ENCODE measurements at places on chromosomes 7 and 10. TPM values are rescaled to one million over a fixed set of nuclear protein-coding genes. Genes with fewer than 3 reads are reported as not detected.

DNA sequence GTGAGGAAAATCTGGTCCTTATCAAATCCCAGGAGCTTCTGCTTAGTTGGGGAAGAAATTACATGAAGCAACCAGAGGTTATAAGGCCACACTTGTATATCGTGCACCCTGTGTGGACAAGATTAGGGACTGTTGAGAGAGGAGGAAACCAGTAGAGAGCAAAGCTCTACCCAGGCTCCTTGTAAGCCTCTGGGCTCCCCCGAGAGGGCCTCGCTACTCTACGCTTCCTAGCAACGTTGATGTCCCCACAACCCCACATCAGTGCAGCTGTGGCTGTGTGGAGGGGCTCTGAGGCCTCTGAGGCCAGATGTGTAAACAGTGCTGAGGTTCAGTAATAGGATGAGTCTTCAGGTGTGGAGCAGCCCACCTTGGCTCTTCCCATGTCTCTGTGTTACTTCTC, 16.0 kb downstream of the HIF1AN start:
- no peaks in the 10 kb centered on the region for H3K27me3 ChIP-seq
- no peak for DNase-seq
- H3K4me1 ChIP-seq: no peaks in the 10 kb centered on the region
- no peak overlapping the region for H3K27ac ChIP-seq
- no peak overlapping the region for H3K4me3 ChIP-seq

- H3K27me3 ChIP-seq: no peaks in the 10 kb centered on the region
- no peaks in the 10 kb centered on the region for H3K36me3 ChIP-seq
- DNase-seq: no peak
- no peak overlapping the region for H3K27ac ChIP-seq
Measured at GRCh38 chr10:48365668-48366067, 59.2 kb downstream of the MAPK8 start.

RSBN1L gene
- 21.9 TPM for total RNA-seq

GRCh38 chr10:46995234-46995633, 84.0 kb downstream of the PTPN20 start:
- H3K4me1 ChIP-seq: no peaks in the 10 kb centered on the region
- H3K4me3 ChIP-seq: no peak overlapping the region
- H3K27ac ChIP-seq: no peak overlapping the region
- peaks cover 3% of the 10 kb centered on the region for H3K27me3 ChIP-seq
- DNase-seq: no peak
- H3K36me3 ChIP-seq: no peaks in the 10 kb centered on the region

HYAL4 gene
- not detected for total RNA-seq

DNA sequence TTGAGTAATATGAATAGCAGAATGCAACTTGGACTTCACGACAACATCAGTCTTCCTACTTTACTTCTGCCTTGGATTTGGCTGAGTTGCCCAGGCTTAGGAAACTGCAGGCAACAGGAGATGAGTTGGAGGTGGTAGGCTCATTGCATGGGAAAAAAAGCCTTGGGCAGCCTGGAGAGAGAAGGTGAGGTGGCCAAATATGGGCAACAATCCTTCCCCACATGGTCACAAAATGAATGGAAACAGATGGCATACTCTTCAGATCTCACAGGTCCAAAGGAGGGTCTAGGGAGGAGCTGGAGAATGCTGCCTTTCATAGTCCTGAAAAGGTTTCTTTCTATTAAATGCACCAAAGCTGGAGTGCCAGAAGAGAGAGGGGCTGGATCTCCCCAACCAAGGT, 128.6 kb upstream of the AOAH start:
- peak overlapping the region; percentile 27 for H3K27ac ChIP-seq
- peaks cover 56% of the 10 kb centered on the region for H3K36me3 ChIP-seq
- no peak overlapping the region for H3K4me3 ChIP-seq
- peaks cover 19% of the 10 kb centered on the region for H3K4me1 ChIP-seq

DNA sequence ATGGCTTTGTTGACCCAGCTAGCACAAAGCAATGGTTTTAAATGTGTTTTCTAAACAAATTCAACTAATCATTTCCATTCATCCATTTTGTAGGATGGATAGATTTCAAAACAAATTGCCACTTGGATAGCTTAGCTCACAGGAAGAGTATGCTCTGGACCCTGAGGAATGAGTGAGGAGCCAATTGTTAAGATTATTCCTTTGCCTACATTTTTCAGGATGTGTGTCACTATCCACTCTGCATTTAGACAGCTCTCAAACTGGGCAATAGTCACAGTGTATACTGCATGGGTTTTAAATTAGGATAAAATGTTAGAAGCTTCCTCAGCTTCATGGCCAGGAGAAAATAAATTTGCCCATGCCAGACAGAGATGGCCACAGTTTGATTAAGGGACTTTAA, 605.6 kb upstream of the TEX47 start:
- no peaks in the 10 kb centered on the region for H3K4me1 ChIP-seq
- H3K36me3 ChIP-seq: no peaks in the 10 kb centered on the region
- no peak overlapping the region for H3K27ac ChIP-seq
- DNase-seq: no peak
- H3K4me3 ChIP-seq: no peak overlapping the region

COL17A1 gene
- total RNA-seq: not detected

- H3K4me3 ChIP-seq: no peak overlapping the region
- DNase-seq: no peak
- H3K27me3 ChIP-seq: peaks cover 3% of the 10 kb centered on the region
- no peaks in the 10 kb centered on the region for H3K36me3 ChIP-seq
- H3K27ac ChIP-seq: no peak overlapping the region
- no peaks in the 10 kb centered on the region for H3K4me1 ChIP-seq
Measured at GRCh38 chr7:88928276-88928675, 132.7 kb upstream of the TEX47 start.

DNA sequence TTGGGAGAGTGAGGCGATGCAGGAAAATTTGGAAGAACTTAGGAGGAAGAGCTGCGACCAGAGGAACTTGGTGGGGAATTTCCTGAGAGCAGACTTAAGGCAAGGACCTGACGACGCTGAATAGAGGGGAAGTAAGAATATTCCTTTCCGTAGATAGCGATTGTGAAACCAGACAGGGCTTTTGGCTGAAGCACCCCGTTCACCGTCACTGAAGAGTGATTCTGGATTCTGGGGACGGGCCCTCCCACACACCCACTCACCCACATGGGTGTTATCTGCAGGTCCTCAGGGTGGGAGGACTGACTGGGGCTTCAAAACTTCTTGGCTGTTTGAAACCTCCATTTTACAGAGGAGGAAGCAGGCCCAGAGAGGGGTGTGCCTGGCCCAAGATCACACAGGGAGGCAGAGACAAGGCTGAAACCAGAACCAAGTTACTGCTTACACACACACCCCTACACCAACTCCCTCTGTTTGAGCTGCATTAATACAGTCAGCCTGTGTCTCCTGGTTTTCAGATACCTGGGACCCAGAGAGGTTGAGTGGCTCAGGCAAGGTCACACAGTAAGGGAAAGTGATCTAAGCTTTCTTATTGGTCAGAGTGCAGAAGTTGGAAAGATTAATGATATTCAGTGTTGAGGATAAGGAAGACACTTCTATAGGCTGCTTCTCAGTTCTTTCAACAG, 37.2 kb upstream of the CDH23 start:
- no peaks in the 10 kb centered on the region for H3K27me3 ChIP-seq
- H3K4me3 ChIP-seq: no peak overlapping the region
- H3K4me1 ChIP-seq: no peaks in the 10 kb centered on the region
- DNase-seq: no peak
- no peak overlapping the region for H3K27ac ChIP-seq

DNA sequence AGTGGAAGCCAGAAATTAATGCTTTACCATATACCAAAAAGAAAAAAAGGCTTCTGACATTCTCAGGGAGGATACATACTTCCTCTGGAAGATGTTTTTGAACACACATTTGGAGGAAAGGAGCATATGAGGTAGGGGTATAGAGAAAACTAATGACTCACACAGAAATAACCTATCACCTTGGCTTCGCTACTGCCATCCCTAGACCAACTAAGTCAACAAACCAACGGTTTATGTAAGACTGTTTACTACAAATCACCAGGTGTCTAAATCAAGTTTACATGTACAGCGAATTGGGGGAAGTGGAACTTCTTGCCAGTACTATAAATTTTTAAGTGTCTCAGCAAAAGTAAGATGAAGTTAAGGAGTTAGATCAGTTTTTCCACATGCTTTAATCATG, 96.9 kb downstream of the NT5C2 start:
- peaks cover 4% of the 10 kb centered on the region for H3K4me1 ChIP-seq
- peak overlapping the region; percentile 16 for H3K27ac ChIP-seq
- no peak overlapping the region for H3K4me3 ChIP-seq
- H3K36me3 ChIP-seq: peaks cover 20% of the 10 kb centered on the region
- no peaks in the 10 kb centered on the region for H3K27me3 ChIP-seq
- no peak for DNase-seq

GHRHR gene
- total RNA-seq: not detected

NPY4R gene
- total RNA-seq: not detected

TRRAP gene
- total RNA-seq: 48.2 TPM

FLNC gene
- total RNA-seq: 0.14 TPM

- H3K4me1 ChIP-seq: peaks cover 89% of the 10 kb centered on the region
- H3K36me3 ChIP-seq: no peaks in the 10 kb centered on the region
- DNase-seq: no peak
- peak overlapping the region; percentile 93 for H3K27ac ChIP-seq
- peak overlapping the region; percentile 74 for H3K4me3 ChIP-seq
- no peaks in the 10 kb centered on the region for H3K27me3 ChIP-seq
Measured at GRCh38 chr10:11146402-11147171, 128.9 kb downstream of the CELF2 start.

GRCh38 chr10:91247360-91248111, 27.1 kb downstream of the PCGF5 start:
- no peak for DNase-seq
- H3K27me3 ChIP-seq: no peaks in the 10 kb centered on the region
- peaks cover 11% of the 10 kb centered on the region for H3K36me3 ChIP-seq
- H3K4me1 ChIP-seq: peaks cover 11% of the 10 kb centered on the region

Data from activated CD8-positive, alpha-beta T cell treated with anti-CD3 and anti-CD28 coated beads for 36 hours (primary cell).